ENCODE measurements at places on chromosomes 16 and 17. TPM values are rescaled to one million over a fixed set of nuclear protein-coding genes. Genes with fewer than 3 reads are reported as not detected.

DNA sequence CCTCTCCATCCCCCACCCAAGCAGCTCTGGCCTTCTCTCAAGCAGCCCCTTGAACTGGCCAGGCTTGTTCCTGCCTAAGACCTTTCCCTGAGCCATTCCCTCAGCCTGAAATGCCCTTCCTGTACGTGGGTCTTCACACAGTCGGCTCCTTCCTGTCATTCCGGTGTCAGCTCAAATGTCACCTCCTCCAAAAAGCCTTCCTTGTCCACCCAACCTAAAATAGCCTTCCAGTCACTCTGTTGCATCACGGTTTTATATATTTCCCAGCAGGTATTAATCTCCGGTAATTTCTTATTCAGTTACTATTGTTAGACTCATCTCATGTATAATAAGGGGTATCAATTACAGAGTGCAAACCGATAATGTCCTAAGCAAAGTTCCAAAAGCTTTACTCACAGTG is 51.8 kb downstream of the C17orf67 start:
- no peak for DNase-seq

GRCh38 chr17:47266782-47267181 is 13.2 kb downstream of the ITGB3 start:
- DNase-seq = no peak

GRCh38 chr17:27559506-27560481 is 71.2 kb upstream of the LGALS9 start:
- no peak for DNase-seq

GRCh38 chr16:49575346-49576172 is 202.0 kb downstream of the C16orf78 start:
- DNase-seq = no peak

GRCh38 chr16:74868501-74868900 is 93.9 kb upstream of the FA2H start:
- no peak for DNase-seq

DNA sequence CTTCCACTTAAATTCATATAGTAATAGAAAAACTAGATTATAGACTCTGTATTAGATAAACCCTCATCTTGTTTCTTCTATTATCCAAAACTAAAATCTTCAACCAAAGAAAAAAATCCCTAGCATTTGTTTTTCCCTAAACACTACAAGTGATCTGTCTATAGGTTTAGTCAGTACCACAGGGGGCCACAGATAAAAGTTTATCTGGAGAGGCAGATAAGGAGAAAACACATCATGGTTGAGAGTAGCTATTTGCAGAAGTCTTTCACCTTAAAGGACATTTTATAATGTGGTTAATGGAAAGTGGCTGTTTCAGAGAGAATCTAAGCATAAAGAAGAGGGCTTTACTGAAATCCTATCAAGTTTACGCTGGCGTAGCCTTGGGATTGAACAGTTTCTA is 160.1 kb downstream of the CDK5R1 start:
- DNase-seq = no peak

- DNase-seq = peak; percentile 42
Measured at GRCh38 chr16:75385507-75386152, 47.7 kb downstream of the CFDP1 start.

GRCh38 chr16:12628536-12628935 is 175.2 kb downstream of the CPPED1 start:
- DNase-seq = no peak

- DNase-seq = peak; percentile 74
Measured at GRCh38 chr17:45311760-45312476, 4.9 kb downstream of the MAP3K14 start.

GRCh38 chr16:54488729-54489128 is 202.1 kb upstream of the IRX3 start:
- DNase-seq = no peak

- no peak for DNase-seq
Measured at GRCh38 chr16:66958857-66959703, 2.0 kb upstream of the CES3 start.

GRCh38 chr16:28082624-28083023 is 19.1 kb upstream of the GSG1L start:
- DNase-seq = no peak

DNA sequence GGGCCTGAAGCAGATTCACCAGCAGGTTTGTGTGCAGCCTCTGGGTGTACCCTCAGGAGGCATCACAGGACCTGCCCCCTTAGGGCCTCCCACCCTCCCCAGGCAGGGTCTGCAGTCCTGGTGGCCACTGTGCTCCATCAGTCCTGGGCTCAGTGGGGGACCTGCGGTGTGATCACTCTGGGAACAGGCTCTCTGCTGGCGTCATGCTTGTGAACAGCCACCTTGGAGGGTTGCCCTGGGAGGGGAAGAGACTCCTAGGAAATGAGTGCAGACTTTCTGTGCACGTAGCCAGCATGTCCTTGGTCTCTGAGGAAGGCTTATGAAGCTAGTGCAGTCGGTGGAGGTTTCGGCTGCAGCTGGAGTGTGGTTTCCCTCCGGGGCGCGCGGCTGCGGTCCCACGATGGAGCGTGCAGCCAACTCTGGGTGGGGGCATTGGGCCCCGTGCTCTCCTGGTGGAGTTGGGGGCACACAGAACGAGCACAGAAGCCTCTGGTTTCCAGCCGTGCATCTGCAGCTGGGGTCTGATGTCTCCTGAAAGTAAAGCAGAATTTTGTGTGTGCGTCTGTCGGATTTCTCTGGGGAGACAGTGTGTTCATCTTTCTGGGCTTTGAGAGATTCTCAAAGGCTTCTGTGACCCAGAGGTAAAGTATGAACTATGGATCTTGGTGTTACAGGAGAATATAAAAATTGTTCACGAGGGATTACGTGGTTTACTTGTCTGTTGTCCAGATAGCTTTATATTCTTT is 68.1 kb upstream of the ZNF750 start:
- no peak for DNase-seq

- DNase-seq = no peak
Measured at GRCh38 chr17:4590981-4591453, 6.7 kb downstream of the SMTNL2 start.

DNA sequence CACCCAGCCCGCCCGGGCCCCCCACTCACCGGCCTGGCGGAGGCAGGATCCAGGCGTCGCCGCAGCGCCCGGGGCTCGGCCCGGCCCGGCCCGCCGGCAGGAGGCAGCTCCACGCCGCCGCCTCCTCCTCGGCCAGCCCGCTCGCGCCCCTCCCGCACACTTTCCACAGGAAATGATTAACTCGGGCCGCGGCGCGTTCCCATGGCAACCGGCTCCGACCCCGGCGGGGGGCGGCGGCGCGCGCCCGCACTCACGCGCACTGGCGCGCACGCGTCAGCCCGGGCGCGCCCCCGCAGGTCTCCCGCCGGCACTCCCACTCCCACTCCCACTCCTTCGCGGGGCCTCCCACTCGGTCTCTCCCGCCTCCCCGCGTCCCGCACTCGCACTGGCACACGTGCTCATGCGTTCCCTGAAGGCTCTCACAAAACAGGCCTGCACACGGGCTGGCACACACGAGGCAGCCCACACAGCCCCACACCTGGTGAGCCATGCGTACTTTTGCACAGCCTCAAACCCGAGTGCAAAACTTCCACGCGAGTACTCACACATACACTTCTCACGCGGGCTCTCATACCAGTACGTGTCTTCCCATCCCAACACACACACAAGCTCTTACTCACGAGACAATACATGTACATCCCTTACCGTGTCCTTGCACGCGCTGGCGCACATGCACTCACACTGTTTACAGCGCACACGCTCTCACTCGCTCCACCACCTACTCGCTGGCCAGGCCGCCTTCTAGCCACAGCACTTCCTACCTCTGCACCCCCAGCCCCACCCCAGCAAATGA is at the start of gene KIFC3:
KIFC3 (minus strand) TSS at position 151 of the 793 bp plus-strand sequence. CDS start 4,248 bp downstream, outside the sequence.
- DNase-seq = peak; percentile 78

DNA sequence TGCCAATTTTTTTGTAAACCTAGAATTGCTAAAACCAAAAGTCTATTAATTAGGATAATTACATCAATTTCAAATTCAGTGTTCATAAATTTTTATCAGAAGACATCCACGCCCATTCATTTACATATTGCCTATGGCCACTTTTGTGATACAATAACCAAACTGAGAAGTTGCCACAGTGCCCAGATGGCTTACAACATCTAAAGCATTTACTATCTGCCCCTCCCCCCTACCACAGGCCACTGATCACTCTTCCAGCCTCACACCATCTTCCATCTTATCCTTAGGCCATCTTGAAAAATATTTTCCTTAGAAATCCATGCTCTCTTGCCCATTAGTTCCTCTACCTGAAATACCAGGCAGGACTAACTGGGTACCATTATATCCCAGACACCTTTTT is 6.3 kb upstream of the PRKAR1A start:
- no peak for DNase-seq

DNA sequence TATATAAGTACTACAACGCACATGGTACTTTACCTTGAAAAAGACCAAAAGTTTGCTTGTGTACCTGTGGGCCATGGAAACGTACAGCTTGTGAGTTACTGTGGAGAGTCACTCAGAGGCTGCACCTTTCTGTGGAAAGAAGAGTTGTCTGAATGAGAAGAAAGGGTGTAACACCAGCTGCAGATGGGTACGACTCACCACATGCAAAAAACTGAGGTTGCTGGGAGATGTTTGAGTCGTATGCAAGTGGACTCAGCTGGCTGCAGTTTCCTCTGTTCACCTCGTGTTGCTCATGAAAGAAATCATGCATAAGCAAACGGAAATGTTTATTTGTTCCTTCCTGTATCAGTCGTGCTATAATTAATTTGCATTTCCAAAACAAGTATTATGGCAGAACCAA is 22.4 kb upstream of the DYNLRB2 start:
- peak; percentile 20 for DNase-seq

GRCh38 chr17:61704935-61705449 is 114.0 kb upstream of the NACA2 start:
- no peak for DNase-seq

- no peak for DNase-seq
Measured at GRCh38 chr17:40070709-40071312, 8.0 kb downstream of the THRA start.

- DNase-seq = no peak
Measured at GRCh38 chr17:47295037-47295873, 28.5 kb upstream of the EFCAB13 start.

GRCh38 chr16:54932021-54932660 is 1.5 kb downstream of the IRX5 start:
- DNase-seq = peak; percentile 47

The CSH1 gene
- not detected for total RNA-seq

The CA5A gene
- not detected for total RNA-seq

The CSNK1D gene
- 80.4 TPM for total RNA-seq

The NLRC3 gene
- not detected for total RNA-seq

The EPN2 gene
- total RNA-seq = 14.8 TPM

The CES4A gene
- total RNA-seq = 0.07 TPM

The ASPHD1 gene
- 71.5 TPM for total RNA-seq

The CCDC144A gene
- 0.23 TPM for total RNA-seq

The TNFSF13 gene
- 6.2 TPM for total RNA-seq
